ENCODE measurements at places on chromosomes 3 and 15.

- ATAC-seq: no peak
Measured at GRCh38 chr3:196790636-196791035, 51.0 kb downstream of the PAK2 start.

DNA sequence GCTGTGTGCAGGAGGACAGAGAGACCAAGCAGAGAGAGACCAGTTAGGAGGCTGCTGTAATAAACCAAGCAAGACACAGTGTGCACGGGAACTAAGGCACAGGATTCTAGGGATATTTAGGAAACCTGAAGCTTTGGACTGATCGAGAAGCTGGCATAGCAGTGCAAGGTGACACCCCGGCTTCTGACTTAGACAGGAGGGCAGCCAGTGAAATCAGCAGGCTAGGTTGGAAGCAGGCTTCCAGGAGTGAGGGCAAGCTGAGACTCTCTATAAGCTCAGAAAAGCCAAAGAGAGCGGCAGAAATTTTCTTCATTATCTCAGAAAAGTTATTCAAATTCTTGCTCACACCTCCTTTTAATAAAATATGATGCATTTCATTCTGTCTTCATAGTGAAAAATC, 104.6 kb downstream of the LIPC start:
- no peak for ATAC-seq

- no peak for ATAC-seq
Measured at GRCh38 chr15:28986108-28986507, 100.3 kb downstream of the APBA2 start.

GRCh38 chr15:96804754-96805153, 474.3 kb downstream of the NR2F2 start:
- no peak for ATAC-seq

- ATAC-seq: no peak
Measured at GRCh38 chr3:189202583-189202982, 30.8 kb downstream of the TPRG1 start.

DNA sequence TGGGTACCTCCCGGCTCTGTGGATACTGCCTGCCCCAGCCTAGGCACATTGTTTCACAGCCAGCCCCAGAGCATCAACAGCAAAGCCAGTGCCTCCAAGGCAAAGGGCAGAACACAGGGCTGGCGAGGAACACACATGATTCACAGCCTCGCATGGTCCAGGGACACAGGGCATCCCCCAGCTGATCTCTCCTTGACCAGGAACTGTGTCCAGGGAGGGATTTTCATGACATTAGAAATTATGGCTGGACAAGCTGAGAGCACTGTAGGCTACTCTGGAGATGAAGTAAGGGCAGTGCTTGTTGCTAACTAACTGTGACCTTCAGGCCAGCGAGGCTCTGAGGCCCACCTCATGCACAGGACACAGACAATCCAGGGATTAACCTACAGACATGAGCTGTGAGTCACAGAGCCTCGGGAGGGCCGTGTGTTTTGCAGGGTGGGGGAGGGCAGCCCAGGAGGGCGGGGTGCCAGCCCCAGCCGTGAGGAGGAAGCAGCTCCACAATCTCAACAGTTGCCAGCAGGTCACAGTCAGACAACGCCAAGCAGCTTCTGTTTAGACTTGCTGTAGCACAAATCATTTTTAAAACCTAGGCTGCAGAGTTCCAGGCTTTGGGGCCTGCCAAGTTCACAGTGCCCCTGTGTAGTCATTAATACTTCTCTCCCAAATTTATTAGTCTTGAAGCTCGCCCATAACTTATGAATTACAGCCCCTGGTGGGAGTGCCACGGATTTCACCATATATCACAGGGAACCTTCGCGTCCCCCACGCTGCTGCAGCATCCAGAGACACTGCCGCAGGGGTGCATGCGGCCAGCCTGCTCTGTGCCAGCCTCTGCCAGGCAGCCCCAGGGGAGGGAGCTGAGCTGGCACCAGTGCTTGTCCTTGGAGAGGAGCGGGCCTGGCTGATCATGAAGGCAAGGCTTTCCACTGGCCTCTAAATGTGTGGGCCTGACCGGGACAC, 114.7 kb downstream of the ETFA start:
- ATAC-seq: no peak

DNA sequence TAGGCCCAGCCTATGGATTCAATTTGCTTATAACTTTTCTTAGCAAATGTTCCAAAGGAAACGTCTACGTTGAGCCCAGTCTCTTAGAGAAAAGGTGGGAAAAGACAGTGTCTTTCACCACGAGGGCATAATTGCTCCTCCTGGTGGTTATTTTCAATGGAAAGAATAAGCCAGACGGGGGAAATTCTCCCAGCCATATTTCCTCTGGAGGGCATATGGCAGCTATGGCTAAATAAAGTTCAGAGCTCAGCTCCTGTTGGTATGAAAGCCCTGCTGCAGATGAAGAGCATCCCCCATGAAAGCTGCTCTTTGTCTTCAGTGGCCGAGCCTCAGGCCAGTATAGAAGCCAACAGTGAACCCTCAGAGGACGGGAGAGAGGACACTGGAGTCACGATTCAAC, 297.9 kb downstream of the RYR3 start:
- no peak for ATAC-seq

DNA sequence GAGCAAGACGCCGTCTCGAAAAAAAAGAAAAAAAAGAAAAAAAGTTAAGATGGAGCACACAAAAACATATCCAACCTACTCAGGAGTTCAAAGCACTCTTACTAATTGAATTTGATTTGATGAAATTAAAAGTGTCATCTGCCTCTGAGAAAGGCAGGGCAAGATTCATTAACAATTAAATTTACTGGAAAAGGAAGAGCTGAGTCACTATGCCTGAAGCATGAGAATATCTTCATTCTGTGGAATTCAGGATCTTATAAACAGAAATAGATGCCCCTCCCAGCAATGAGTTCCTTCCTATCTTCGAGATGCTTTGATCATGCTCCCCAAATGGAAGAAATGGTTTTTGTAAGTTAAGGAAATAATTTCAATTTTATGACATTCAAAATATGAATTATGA, 61.0 kb upstream of the ST3GAL6 start:
- no peak for ATAC-seq

GRCh38 chr3:52218937-52219650, 6.4 kb downstream of the TLR9 start:
- no peak for ATAC-seq

DNA sequence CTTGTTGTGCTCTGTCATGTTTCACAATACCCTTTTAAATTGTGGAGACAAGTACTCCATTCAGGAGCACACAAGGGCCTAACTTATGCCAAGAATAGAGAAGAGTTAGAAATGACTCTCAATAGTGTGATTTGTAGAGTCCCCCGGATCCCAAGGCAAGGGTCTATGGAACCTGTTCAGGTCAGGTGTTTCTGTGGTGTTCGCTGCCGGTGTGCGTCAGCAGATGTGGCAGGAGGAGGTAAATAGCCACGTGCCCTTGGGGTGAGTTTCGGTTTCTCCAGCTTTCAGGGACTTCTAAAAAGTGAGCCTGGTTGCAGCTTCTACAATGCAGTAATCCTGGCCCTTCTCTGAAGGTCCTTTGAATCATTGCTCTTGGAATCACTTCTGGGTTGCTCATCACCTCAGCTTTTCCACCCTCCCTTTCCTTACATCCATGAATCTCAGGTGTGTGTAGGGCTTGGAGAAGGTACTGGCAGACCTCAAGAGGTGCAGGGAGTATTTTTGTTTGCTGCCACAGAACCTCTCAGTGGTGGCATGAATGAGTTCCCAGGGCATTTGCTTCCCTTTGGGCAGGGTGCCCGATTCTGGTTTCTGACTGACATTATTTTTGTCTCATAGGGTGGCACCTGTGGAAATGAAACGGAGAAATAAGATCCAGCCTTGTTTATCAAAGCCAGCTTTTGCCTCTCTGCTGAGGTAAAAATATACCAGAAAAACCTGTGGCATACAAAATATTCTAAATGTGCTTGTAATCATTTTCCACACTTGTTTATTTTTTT, 7.3 kb downstream of the ST3GAL6 start:
- ATAC-seq: no peak

GRCh38 chr3:151404316-151404715, 19.8 kb upstream of the P2RY12 start:
- ATAC-seq: no peak

DNA sequence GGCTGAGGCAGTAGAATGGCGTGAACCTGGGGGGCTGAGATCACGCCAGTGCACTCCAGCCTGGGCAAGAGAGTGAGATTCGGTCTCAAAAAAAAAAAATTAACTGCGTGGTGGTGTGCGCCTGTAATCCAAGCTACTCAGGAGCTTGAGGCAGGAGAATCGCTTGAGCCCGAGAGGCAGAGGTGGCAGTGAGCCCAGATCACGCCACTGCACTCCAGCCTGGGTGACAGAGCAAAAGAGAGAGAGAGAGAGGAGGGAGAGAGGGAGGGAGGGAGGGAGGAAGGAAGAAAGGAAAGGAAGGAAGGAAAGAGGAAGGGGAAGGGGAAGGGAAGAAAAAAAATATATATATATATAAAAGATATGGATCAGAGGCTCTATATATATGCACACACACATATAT, 6.0 kb downstream of the TM4SF19 start:
- no peak for ATAC-seq

GRCh38 chr3:23199649-23200048, 3.5 kb upstream of the UBE2E2 start:
- ATAC-seq: no peak

DNA sequence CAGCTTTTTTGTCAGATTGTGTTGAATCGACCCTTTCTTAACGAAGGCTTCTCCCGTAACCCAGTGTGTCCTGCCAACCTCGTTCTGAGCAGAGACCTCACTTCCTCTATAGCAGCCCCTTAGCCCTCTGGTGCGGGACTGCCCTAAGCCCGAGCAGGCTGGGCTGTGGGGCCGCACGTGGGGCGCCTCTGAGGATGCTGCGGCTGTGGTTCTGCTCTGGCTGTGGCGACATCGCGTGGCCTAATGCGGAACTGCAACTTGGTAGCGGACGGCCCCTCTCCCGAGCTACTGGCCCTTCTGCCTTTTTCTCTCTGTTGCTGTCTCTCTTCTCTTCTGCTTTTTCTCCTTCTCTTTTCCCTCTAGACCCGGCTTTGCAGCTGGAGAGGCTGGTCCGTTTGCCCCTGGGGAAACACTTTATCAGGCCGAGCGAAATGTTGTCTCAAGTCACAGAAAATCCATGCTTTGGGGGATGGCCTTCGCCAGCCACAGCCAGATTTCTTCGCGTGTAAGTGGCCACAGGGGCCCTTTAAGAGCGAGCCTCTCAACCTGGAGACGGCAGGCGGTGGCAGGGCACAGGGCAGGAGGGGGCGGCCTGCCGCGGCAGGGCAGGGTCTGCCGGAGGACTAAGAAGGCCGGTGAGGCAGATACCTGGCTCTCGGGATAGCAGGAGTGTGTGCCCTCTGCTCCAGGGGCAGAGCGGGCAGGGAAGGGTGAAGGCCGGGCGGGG, 19.4 kb upstream of the KIF23 start:
- peak; percentile 91 for ATAC-seq

GRCh38 chr15:73704869-73705645, 20.9 kb downstream of the CD276 start:
- peak; percentile 55 for ATAC-seq

DNA sequence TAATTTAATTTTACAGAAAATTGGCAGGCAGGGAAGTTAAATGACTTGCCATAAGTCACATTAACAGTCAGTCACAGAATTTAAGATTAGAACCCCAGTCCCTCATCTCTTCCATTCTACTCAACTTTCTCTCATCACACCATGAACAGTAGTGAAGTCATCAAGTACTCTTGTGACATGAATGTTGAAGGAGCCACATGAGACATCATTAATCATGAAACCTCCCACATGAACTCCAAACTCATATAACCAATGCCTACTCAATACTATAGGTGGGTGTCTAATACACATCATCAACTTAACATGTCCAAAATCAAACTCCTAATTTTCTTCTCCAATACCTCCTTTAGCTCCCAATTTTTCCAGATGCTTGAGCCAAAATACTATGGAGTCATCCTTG, 19.5 kb downstream of the PHC3 start:
- no peak for ATAC-seq

GRCh38 chr15:77196381-77196780, 125.5 kb upstream of the TSPAN3 start:
- no peak for ATAC-seq

- no peak for ATAC-seq
Measured at GRCh38 chr3:15081960-15082664, 16.8 kb downstream of the RBSN start.

DNA sequence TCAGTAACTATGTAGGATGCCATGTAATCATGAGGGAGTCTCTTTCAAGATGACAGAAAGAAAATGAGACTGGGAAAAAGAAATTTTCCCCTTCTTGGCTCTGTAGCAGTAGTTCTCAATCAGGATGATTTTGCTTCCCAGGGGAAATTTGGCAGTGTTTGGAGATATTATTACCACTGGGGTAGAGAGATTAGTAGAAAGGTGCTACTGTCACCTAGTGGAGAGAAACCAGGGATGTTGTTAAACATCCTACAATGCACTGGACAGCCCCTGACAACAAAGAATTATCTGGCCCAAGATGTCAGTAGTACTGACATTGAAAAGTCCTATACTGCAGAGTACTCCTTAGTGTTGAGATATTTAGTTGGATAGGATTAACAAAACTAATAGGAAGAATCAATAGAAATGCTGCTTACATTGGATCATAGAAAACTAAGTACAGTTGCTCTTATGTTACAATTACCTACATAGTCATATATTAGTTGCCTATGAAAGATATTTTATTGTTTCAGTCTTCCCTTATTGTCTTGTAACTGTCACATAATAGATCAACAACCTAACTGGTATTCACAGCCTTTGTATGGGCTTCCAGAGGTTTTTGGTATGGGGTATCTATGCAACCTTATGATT, 433.3 kb downstream of the RAP2B start:
- ATAC-seq: peak; percentile 56

- ATAC-seq: no peak
Measured at GRCh38 chr3:14237457-14237856, 58.8 kb downstream of the LSM3 start.

DNA sequence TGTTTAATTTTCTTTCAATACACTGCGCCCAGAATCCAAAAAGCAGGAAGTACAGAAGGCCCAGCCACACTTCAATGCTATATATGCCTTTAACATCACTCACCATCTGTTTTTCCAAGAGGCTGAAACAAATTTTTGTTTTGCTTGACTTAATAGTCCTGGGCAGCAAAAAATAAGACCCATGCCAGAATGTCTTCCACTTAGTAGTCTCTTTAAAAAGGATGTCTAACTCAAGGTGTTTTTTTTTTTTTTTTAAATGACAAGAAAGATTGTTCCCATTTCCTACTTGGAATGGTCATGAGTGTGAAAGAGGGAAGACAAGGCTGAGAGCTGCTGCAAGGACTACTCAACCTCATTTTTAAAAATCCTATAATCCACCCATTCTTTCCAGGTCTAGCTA, 590.3 kb upstream of the SGO1 start:
- ATAC-seq: no peak
